Suppressor macrophage treated with lipopolysaccharide for 4 hours (primary cell): ENCODE measurements at places on chromosomes 5 and 9.
A peak's percentile ranks its signal among the peaks of the same experiment; 100 is the strongest.

DNA sequence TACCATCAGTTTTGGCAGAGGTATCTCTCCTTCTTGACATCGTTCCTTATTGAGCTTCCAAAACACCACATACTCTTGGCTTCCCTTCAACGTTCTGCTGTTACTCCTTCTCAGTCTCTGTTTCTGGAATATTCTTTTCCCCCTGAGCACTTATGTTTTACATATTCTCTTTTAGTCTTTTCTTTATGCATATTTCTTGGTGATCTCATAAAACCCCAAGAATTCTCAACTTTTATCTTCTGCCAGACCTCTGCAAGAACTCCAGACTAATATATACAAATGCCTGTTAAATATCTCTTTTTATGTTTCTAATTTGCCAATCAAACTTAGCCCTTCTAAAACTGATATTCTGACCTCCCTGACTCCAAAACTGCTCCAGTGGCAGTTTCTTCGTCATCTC is 453.4 kb upstream of the CTNND2 start:
- no peak for DNase-seq

DNA sequence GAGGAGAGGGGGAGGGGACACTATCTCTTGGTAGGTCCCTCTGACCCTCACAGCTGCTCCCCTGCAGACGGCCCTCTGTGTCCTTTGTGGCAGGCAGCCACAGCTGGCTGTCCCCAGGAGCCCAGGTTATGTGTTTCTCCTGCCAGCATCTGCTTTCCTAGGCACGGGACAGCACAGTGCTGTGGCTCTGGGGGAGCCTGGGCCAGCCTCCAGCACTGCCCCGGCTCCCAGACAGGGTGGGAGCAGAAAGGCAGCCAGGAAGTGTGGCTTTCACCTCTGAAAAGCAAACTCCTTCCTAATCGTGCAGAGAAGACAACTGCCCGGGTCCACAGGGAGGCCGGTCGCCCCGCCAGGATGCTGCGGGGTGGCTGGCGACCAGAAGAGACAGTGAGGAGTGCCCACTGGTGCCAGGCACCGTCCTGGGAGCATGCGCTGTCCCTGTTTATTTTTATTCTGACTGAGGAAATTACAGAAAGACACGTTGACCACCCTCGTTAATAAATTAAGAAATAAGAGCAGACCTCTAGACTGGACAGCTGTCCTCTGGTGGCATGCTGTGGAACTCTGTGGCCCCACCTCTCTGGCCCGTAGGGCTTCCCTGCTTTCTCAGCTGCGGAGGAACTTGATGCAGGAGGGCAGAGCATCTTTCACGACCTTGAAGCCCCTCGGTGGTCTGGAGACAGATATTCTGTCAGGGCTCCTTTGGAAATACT is 240.3 kb downstream of the FANCC start:
- no peak for DNase-seq

DNA sequence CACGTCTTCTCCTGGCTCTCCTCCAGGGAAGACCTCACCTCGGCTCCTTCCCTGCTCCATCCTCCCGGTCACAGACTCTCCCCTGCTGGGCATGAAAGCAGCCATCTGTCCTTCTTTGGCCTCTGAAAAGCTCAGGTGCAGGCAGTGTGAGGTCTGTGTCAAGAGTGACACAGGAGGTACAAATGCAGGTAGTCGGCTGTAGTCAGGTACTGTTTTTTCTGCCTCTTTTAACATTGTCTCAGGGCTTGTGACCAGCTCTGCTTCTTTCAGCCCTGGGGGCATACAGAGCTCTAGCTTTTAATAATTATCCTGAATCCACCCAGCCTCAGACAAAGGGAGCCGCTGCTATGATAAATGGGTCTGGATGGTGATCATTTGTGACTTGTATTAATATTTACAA is 46.4 kb downstream of the C5orf15 start:
- no peak for DNase-seq

DNA sequence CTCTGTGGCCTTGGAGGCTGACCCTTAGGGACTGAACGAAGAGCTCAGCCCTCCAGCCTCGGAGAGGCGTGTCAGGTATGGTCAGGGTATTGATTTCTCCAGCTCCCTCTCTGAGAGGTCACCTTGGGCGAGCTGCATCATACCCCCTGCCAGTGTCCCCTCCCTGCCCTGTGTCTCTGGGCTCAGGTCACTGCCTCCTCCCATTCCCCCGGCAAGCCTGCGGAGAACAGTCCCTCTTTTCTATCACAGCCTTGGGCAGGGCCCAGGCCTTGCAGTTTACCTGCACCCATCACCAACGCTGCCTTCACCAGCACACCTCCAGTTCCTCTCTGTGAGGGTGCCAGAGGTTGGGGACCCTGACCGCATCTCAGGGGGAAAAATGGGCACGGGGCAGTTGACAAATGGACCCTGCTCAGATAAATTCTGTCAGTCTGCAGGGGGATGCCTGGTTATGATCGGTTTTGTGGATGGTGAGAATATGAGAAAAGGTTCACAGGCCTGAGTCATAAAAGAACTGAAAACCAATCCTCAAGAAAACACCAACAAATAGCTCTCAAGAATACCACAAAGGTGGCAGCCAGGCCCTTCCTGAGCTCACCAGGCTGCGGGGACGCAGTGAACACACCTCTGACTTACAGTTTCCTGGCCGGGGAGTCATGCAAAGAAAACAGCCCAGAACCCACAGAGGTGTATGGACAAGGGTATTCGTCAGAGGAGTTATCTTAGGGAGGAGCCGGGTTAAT is 24.7 kb upstream of the RXRA start:
- DNase-seq, result no peak

DNA sequence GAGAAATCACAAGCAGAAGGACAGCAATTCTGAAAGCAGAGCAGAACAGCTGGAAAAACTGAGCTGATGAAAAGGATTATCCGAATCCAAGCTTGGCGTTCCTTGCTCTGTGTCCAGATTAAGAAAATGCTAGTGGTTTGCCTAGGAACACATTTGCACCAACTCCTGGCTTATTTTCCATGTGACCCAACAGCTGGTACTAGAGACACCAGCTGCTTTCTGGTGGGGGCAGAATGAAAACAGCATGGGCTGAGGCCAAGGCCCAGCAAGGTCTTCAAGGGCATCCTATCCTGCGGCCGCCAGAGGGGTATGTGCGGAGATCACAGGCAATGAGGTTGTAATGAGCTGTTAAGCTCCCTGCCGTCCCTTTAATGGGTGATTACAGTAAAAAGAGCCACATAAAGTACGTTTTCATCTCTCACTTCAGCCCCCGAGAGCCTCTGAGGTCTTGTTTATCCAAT is 131.5 kb downstream of the DOCK8 start:
- no peak for DNase-seq

GRCh38 chr5:90519081-90519480 is 10.3 kb downstream of the LYSMD3 start:
- no peak for DNase-seq

GRCh38 chr5:76114179-76114851 is 31.1 kb downstream of the SV2C start:
- peak; percentile 59 for DNase-seq

DNA sequence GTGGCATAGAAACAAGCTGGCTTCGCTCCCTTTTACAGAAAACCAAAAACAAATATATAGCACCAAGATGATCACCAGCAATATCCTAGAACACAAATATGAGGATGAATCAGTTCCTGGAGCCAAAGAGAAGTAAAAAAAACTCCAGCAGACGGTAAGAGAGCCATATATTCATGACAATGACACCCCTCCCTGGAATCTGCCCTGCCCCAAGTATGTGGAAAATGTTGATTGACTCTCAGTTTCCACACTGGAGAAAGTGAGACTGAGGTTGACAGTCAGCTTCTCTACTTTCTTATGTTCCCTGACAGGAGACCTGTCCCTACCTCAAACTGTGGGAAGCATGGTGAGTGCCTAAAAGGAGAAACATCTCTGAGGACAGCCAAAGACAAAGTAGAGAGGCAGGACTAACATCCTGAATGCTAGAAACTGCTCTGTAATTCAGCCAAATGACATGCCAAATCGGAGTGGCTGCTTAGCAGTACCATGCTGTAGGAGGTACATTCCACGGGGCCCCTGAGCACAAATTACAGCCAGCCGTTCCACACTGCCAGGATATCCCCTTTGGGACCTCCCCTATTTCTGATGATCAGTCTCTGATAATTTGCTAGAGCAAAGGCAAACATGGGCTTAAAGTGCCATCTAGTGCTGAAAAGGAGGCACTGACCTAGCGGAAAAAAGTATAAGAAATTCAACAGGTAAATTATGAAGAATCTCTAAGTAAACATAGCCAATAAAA is 424.0 kb upstream of the RGMB start:
- no peak for DNase-seq

DNA sequence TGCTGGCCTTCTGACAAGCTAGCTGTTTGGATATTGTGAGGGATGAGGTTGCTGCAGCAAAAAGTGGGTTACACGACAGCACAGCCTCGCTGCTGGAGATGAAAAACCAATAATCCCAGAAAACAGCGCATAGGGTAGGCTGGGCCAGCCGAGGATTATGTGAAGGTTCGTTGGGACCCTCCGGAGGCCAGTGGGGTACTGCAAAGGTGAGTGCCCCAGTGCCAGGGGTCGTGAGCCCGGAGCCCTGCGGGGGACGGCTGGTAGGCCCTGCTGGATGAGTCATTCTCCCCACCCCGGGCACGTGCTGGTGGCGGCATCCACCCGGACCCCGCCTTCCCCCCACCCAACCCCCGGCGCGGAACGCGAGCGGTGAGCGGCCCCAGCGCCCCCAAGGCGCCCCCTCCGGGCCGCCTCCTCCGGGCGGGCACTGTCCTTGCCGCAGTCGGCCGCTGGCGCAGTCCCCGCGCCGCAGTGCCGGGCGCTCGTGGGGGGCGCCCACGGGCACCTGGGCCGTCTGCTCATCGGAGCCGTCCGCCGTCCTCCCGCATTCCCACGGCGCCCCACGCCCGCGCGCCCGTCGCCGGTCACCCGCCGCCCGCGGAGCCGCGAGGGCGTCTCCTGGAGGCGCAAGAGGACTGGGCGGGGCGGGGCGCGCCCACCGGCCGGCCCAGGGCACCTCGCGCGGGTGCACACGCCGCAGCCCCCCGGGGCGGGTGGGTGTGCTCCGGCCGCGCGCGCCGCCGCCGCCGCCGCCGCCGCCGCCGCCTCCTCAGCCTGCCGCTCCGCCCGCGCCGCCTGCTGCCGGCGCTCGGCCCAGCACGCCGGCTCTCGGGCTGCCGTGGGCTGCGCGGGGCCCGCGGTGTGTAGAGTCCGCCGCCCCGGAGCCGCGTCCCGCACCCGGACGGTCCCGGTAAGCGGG is at the start of gene PHF24:
TSS of gene PHF24 (plus strand) at position 794 of the 919 bp plus-strand sequence. CDS start 13,014 bp downstream, outside the sequence.
- DNase-seq, result peak; percentile 32

- no peak for DNase-seq
Measured at GRCh38 chr9:73558471-73558870, 406.8 kb downstream of the ANXA1 start.

GRCh38 chr9:354453-354852 is 139.8 kb downstream of the DOCK8 start:
- DNase-seq, result no peak

DNA sequence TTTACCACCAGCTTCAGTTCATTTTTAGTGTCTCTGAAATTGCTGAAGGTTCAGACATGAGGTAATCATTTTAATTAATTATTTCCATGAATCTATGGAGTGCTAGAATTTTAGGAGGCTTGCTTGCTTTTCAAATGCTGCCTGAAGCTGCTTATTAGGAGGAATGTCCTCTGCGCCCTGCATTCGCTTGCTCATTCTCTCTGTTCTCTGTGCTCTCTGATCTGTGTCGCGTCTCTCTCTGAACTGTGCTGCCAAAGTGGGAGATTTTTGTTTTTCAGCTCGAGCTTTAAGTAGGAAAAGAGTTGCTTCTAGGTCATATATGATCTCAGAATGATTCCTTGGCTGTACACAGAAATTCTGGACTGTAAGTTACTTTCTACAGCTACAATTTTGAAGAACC is 101.7 kb upstream of the PRR16 start:
- DNase-seq, result no peak

DNA sequence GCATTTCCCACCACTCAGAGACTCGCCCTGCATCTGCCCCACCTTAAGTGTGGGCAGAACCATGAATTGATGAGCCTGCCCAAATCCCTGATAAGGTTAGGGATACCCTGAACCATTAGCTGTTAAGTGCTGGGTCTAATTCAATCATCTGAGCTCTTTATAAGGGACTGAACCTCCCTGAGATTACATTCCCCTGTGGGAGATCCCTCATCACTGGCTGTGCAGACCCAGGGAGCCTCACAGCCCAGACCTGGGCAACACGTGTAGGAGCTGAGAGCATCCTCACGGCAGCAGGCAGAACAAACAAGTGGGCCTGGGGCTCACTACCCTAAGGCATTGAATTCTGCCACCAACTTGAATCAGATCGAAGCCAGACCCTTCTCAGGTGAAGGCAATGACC is 585 bp upstream of the TAF11L2 start:
- no peak for DNase-seq

DNA sequence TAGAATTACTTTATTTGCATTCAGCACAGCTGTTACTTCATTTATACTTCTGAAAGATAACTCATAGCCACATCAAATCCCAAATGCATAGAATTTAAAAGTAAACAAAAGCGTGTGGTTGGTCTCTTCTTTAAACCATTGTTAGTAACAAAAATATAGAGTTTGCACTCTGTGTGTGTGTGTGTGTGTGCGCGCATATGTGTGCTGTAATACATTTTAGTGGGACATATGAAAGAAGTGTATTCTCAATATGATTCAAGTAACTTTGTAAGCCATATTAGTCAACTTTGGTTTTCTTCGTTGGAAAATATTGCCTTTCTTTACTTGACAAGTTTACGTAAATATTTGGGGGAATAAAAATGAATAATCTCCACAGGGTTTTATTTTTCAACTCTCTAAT is 106.1 kb upstream of the PRRC1 start:
- DNase-seq, result no peak

DNA sequence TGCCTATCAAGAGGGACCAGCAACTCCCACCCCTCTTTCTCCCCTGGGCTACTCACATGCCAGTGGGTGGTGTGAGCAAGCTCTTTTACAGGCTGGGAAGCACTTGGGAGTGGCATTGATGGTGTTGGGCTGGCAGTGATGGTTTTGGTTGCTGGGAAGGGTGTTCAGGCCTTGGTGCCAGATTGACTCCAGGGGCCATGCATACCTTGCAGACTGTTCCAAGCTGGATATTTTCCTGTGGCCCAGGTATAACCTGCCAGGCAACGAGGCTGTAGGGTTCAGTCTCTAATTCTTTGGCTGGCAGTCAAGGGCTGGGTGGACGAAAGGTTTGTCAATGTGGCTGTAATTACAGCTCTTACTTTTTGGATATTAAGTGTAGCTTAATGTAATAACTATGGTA is 177.3 kb downstream of the MACROH2A1 start:
- DNase-seq, result no peak

DNA sequence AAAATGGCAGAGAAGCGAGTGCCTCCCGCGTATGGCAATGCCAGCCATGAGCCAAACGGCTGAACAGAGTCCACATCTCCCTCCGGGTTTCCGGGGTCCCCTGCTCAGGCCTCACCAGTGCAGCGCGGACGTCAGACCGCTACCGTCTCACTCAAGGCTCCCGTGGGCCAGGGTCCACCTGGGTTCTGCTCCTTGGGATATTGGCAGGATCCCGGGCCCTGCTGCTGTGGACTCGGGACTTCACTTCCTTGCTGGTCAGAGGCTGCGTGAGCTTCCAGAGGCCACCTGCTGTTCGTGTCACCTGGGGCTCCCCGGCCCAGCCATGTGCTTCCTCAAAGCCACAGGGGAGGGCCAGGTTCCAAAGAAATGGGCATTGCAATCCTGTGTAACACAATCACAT is 38.4 kb upstream of the CLPTM1L start:
- DNase-seq, result no peak

- DNase-seq, result no peak
Measured at GRCh38 chr5:127854520-127854919, 151.3 kb downstream of the CCDC192 start.
